ENCODE measurements at places on chromosomes 4 and X.

DNA sequence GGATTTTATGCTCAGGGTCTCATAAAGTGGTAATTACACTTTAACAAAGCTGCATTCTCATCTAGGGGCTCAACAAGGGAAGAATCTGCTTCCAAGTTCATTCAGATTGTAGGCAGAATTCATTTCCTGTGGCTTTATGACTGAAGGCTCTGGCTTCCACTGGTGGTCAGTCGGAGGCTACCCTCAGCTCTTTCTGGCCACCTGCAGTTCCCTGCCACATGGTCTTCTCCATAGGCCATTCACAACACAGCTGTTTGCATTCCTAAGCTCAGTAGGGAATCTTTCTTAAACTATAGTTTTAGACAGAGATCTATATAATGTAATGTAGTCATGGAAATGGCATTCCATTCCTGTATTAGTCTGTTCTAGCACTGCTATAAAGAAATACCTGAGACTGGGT, 973.0 kb upstream of the SLIT2 start:
- no peak for DNase-seq

- no peak for DNase-seq
Measured at GRCh38 chrX:93594780-93595179, 78.6 kb downstream of the NAP1L3 start.

- DNase-seq, result no peak
Measured at GRCh38 chr4:16125571-16126445, 42.0 kb upstream of the PROM1 start.

- DNase-seq, result no peak
Measured at GRCh38 chrX:125786316-125786715, 379.8 kb downstream of the DCAF12L2 start.

- DNase-seq, result no peak
Measured at GRCh38 chrX:66402165-66402564, 236.7 kb downstream of the EDA2R start.

DNA sequence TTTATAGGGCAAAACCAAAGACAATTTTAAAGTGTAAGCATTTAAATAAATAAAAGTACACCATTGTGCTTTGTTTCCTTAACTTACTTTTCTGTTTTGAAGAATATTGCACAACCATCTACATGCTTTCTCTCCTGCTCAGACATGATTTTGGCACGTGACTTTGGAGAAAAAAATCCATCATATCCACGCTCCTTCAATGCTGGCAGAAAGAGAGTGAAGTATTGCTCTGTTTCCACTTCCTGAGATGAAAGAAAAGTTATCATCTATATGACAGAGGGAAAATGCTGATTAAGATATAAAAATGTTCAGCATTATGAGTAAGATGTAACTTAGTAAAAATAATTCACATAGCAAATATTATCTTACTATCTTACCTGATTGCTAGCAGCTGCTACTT, 77.1 kb downstream of the CNOT6L start:
- no peak for DNase-seq
